Endothelial cell of umbilical vein (primary cell): ENCODE measurements at places on chromosomes 5 and 9.

DNA sequence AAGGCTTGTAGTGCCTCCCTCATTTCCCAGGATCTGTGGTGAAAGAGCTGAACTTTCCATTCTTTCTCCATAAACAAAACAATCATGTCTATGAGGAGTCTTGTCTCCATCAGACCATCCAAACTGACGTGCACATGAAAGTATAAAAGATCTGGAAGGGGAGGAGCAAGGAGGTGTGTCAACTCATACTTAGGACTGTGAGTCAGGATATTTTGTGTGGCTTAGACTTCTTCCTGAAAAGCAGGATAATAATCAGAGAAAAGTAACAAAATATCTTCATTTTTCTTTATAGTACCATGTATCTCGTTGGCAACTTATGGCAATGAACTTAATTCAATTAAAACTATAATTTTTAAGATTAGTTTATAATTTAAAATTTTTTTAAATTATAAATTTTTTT is 96.0 kb upstream of the PRRC1 start:
- no peaks in the 10 kb centered on the region for H3K36me3 ChIP-seq
- no peak overlapping the region for H3K27ac ChIP-seq
- no peak for DNase-seq
- H3K27me3 ChIP-seq = peaks cover 3% of the 10 kb centered on the region

GRCh38 chr5:6402939-6403338 is 24.6 kb upstream of the MED10 start:
- no peak overlapping the region for H3K4me3 ChIP-seq
- DNase-seq = no peak
- H3K36me3 ChIP-seq = no peaks in the 10 kb centered on the region
- no peaks in the 10 kb centered on the region for H3K27me3 ChIP-seq
- H3K27ac ChIP-seq = no peak overlapping the region

DNA sequence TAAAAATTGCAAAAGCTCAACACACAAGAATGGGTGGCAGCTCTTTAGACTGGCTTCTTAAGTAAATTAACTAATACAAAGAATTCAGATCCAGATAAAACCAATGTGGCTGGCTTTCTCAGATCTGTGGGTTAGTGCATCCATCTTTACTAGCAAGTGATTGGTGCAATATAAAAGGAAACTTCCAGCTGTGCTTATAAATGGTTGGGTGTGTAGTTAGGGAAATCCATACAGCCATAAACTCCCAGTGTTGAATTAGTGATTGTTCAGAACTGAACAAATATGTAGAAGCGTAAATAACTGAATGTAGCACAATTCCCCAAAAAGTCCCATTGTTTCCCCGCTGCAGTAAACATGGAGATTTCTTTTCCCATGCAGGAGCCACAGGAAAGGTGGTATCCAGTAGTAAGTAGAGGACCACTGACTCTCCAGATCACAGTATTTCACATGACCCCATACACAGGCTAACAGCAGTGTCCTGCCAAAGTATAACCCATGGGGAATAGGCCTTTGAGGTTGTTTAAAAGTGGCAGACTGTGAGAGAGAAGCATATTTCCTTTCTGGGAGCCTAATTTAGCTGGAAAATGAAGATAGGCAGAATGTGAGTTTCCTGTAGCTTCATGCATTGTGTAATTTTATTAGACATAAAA is 173.1 kb upstream of the SLC12A2 start:
- no peaks in the 10 kb centered on the region for H3K36me3 ChIP-seq
- DNase-seq = peak; percentile 48
- no peaks in the 10 kb centered on the region for H3K27me3 ChIP-seq
- H3K4me3 ChIP-seq = no peak overlapping the region
- H3K27ac ChIP-seq = no peak overlapping the region
- H3K4me1 ChIP-seq = peaks cover 15% of the 10 kb centered on the region

DNA sequence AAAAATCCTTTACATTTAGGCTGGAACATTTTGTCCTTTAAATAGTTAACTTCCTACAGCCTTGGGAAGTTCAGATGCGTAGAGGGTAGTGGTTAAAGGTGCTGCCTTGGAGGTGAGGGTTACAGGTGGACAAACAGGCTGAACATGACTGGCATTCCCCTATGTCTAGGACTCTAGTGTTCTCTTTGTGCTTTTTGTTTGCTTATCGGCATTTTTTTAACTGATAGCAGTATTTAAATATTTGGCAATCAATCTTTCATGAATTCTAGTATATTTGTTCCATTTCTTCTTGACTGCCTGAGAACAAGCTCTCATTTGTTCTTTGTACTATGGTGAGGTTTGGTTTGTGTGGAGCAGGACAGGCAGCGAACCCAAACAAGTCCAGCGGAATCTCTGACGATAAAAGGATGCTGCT is 307.6 kb downstream of the CTNND2 start:
- no peak overlapping the region for H3K27ac ChIP-seq
- H3K36me3 ChIP-seq = no peaks in the 10 kb centered on the region
- no peaks in the 10 kb centered on the region for H3K4me1 ChIP-seq
- DNase-seq = no peak
- no peak overlapping the region for H3K4me3 ChIP-seq

DNA sequence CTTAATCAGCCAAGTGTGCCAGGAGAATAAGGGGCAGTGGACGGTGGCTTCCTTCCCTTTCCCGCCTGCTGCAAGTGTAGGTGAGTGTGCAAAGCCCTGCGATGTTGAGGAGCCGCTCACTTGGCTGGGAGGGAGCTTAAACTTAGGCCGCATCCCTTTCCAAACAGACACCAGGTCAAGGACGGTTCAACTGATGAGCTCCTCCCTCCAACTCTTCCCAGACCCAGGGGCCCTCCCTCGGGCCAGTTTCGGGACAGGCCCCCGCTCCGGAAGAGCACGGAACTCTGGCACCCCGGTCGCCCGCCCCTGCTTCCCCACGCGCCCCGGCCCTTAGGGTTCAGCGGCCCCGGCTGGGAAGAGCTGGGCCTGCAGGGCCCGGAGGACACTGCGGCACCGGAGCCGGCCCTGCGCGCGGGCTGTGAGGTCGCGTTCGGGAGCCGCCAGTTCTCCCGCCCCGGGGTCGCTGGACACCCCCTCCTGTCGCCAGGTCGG is 481 bp downstream of the MRPL36 start:
- H3K36me3 ChIP-seq = peaks cover 25% of the 10 kb centered on the region
- H3K27ac ChIP-seq = peak overlapping the region; percentile 38
- DNase-seq = peak; percentile 21
- H3K4me1 ChIP-seq = peaks cover 21% of the 10 kb centered on the region
- H3K27me3 ChIP-seq = no peaks in the 10 kb centered on the region

GRCh38 chr9:7816021-7816420 is 16.4 kb upstream of the DMAC1 start:
- H3K27ac ChIP-seq = no peak overlapping the region
- H3K4me1 ChIP-seq = no peaks in the 10 kb centered on the region
- no peaks in the 10 kb centered on the region for H3K36me3 ChIP-seq
- no peak overlapping the region for H3K4me3 ChIP-seq
- DNase-seq = peak; percentile 27

DNA sequence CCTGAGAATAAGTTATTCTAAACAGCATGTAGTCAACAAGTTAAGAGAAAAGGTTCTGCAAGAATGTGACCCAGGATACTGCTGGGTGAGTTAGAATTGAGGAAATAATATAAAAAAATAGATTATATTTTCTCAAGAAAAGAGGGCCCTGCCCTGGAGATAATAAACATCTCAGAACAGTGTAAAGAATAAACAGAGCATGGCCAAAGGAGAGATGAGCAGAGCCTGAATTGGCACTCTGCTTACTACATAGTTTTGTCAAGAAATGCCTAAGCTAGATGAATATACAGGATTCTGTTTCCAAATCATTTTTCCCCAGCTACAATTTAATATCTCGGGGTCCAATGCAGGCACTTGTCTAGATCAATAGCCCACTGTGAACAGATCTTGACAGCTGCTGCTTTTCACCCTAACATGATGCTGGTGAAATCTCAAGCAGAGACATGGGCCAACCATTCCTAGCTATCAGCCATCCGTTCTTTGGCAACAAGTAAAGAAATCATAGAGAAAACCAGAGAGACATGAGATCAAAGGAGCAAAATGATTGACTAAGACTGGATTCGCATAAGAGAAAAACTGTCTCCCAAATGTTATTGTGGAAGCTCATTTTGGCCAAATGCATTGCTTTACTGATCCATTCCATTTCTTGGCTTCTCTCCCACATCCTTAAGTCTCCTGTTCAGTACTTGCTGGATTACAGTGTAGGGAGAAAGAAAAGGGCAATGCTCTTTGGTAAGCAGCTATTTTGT is 173.2 kb downstream of the PRELID2 start:
- no peak overlapping the region for H3K4me3 ChIP-seq
- no peak overlapping the region for H3K27ac ChIP-seq
- no peaks in the 10 kb centered on the region for H3K27me3 ChIP-seq
- no peaks in the 10 kb centered on the region for H3K4me1 ChIP-seq
- no peaks in the 10 kb centered on the region for H3K36me3 ChIP-seq

DNA sequence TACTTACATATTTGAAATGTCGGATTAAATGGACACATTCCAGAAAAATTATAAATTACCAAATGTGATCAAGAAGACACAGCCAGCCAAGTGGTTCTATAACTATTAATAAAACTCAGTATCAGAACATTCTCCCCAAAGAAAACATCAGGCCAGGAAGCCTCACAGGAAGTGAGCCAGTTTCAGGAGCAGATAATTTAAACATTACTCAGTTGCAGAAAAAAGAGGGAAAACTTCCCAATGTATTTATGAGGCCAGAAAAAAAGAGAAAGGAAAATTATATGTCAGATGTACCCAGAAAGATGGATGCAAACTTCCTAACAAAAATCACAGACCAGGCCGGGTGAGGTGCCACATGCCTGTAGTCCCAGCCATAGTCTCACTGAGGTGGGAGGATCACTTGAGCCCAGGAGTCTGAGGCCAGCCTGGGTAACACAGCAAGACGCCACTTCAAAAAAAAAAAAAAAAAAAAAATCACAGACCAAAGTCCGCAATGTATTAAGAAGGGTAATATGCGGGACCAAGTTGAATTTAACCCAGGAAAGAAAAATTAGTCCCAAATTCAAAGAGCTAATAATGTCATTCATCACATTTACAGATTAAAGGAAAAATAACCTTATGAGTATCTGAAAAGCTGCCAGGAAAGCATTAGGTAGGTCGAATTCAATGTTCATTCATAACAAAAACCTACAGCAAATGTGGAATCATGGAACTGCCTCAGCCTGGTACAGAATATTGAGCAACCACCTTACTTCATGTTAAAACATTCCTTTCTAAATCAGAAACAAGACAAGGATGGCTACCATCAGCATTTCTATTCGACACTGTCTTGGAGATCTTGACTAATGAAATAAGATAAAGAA is 37.2 kb upstream of the NRARP start:
- peaks cover 26% of the 10 kb centered on the region for H3K4me1 ChIP-seq
- peak overlapping the region; percentile 94 for H3K27ac ChIP-seq
- H3K4me3 ChIP-seq = no peak overlapping the region
- H3K36me3 ChIP-seq = no peaks in the 10 kb centered on the region
- H3K27me3 ChIP-seq = no peaks in the 10 kb centered on the region

GRCh38 chr5:151469992-151470391 is 22.6 kb downstream of the SLC36A1 start:
- H3K4me1 ChIP-seq = no peaks in the 10 kb centered on the region
- DNase-seq = no peak
- H3K27me3 ChIP-seq = no peaks in the 10 kb centered on the region

- H3K27ac ChIP-seq = no peak overlapping the region
- no peak overlapping the region for H3K4me3 ChIP-seq
- H3K27me3 ChIP-seq = peaks cover 24% of the 10 kb centered on the region
- no peaks in the 10 kb centered on the region for H3K36me3 ChIP-seq
- no peaks in the 10 kb centered on the region for H3K4me1 ChIP-seq
Observed at GRCh38 chr9:124487260-124488182, 19.7 kb downstream of the NR5A1 start.

- no peaks in the 10 kb centered on the region for H3K36me3 ChIP-seq
- no peaks in the 10 kb centered on the region for H3K4me1 ChIP-seq
- DNase-seq = no peak
- H3K27ac ChIP-seq = no peak overlapping the region
Observed at GRCh38 chr5:124921694-124922093, 175.3 kb upstream of the ZNF608 start.

DNA sequence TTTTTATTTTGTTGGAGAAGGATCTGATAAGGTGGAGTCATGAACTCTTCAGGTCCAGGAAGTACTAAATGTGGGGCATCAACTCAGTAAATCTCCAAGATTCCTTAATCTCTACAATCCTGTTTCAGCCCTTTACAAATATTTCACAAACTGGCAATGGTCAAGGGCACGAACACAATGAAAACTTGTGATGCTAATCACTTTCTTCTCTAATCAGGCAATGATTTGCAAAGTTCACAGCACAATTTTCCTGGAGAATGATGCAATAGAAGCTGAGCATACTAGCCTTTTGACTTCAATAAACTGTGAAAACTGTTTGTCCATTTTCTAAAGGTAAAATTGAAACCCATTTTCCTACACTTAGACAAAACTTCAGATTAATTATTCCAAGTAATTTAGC is 16.9 kb downstream of the GDF9 start:
- no peak overlapping the region for H3K27ac ChIP-seq
- no peak for DNase-seq
- H3K4me3 ChIP-seq = no peak overlapping the region
- no peaks in the 10 kb centered on the region for H3K4me1 ChIP-seq

DNA sequence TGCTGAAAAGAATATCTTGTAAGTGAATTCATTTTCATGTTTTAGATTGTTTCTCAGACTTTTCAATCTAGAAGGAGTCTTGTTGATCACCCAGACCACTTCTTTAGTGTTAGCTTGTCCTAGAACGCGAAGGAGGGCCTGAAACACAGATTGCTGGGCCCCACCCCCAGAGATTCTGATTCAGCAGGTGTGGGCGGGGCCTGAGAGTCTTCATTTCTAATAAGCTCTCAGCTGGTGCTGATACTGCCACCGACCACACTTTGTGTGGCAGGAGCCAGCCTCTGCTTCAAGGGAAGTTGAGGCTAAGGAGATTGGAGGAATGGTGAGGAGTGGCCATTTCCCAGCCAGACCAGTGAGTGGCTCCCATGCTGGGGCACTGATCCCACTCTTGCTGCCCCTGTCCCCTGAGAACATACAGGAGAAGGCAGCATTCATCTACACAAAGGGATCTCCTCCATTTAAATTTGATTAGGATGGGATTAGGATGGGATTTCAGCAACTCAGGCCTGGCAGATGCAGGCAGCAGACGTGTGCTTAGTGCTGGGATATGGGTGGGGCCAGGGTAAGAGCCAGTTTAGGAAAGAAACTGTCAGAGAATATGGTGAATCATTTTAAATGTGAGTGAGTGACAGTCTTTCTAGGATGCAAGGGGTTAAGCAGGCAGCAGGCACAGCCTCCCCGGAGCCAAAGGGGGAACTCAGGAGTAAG is 35.9 kb downstream of the ZNF618 start:
- DNase-seq = no peak
- no peaks in the 10 kb centered on the region for H3K4me1 ChIP-seq
- no peaks in the 10 kb centered on the region for H3K27me3 ChIP-seq
- H3K36me3 ChIP-seq = peaks cover 2% of the 10 kb centered on the region
